CMK (cell line): ENCODE measurements at places on chromosomes 4 and X.
A peak's percentile ranks its signal among the peaks of the same experiment; 100 is the strongest.

DNA sequence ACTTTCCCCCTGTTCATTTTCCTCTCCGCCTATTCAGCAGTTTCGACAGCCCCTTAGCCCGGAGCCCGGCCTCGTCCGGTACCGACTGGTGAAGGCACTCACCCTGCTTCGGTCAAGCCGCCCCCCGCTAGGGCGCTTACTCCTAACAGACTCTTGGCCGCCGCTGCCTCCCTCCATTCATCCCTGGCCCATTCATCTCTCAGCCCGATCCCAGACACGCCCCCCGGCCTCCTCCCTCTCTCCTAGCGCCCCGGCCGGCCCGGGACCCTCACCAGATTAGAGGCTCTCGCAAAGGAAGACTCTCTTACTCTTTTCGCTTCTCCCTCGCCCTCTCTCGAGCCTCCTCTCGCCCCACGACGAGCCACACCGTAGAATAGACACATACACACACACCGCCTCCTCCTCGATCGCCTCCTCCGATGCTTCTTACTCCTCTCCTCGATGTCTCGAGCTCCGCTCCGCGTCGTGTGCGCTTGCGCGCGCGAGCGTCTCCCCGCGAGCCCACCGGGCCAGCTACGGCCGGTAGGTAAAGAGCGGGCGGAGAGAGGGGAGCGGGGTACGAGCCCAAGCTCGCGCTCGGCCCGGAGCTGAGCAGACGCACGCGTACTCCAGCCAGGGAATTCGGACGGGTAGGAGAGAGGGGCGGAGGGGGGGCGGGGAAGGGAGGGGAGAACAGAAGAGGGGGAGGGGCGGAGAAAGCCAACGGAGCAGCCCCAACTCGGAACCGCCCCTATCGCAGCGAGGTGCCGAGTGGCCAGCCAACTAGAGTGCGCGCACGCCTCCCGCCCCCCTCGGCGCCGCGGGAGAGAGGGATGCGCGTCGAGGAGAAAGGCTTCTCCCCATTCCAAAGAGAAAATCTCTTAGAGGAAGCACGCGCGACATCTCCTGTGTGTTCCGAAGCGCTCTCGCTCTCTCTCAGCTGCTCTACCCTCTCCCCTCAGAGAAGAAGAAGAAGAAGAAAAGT is at the start of gene WNK3:
TSS of gene WNK3 (minus strand) at position 633 of the 964 bp plus-strand sequence.
- DNase-seq, result no peak

GRCh38 chr4:155999725-156000124 is 46.1 kb upstream of the CTSO start:
- DNase-seq, result no peak

GRCh38 chrX:139739138-139739537 is 31.2 kb upstream of the MCF2 start:
- no peak for DNase-seq

GRCh38 chrX:150146271-150146896 is 208.1 kb upstream of the EOLA2 start:
- DNase-seq, result no peak

GRCh38 chr4:68062501-68062900 is 67.2 kb downstream of the TMPRSS11F start:
- no peak for DNase-seq

- no peak for DNase-seq
Observed at GRCh38 chr4:168743601-168744000, 246.7 kb downstream of the PALLD start.

GRCh38 chr4:67080046-67080557 is 465.2 kb downstream of the CENPC start:
- no peak for DNase-seq

- DNase-seq, result peak; percentile 14
Observed at GRCh38 chr4:133839326-133839725, 362.3 kb downstream of the PABPC4L start.

DNA sequence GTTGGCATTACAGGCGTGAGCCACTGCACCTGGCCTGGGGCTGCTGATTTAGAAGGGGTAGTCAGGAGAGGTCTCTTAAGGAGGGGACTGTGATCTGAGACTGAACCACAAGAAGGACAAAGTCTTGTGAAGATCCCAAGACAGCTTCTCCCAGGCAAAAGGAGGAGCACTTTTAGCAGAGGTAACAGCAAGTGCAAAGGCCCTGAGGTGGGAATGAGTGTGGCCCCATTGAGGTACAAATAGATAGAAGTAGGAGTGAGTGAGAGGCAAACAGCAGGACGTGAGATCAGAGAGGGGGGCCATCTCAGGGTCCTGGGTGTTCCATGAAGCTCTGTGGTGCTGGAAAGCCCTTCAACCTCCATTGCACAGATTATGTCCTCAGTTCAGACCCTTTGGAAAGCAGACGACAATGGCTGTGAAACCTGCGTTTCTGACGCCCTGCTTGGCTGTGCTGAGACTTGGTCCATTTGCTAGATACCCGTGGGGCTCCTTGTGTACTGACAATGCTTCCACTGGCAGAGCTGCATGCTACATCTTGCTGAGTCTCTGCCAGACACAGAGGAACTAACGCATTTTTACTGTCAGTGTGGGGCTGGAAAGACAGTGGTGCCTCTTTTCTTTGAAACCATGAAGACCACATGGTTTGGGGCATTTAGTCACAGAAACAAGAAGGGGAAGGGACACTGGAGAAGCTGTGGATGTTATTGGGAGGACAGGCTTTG is 1.3 kb upstream of the CCKAR start:
- no peak for DNase-seq

DNA sequence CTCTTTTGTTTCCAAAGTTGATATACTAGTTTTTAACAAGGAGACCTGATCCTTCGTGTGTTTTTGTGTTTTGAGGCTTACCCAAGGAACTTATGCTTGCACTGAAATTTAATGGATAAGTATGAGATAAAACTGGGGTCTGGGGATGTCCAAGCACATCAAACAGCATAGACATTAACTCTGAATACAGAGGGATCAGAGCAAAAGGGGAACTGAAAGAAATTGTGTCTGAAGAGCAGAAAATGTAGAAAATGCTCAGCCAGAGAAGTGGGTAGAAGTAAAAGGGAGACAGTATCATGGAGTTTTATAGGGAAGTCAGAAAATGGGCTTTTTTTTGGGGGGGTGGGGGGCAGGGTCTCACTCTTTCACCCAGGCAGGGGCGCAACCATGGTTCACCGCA is 695.4 kb downstream of the ARAP2 start:
- no peak for DNase-seq

GRCh38 chrX:150152036-150152435 is 211.1 kb upstream of the MAMLD1 start:
- DNase-seq, result no peak

DNA sequence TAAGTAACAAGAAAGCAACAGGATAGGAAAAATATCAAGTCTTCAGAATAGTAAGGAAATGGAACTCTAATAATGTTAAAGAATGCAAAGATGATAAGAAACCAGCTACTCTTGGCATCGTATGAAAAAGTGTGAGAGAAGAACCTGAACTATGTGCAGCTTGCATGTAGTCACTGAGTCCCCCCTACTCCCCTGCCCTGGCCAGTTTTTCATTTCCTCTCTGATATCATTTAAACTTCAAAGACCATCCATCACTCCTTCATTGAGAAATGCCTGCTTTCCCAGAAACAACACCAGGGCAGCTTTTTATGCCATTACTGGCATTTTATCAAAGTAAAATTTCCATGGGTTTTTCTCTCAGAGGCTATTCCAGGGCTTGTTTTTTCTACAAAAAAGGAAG is 28.1 kb downstream of the INPP4B start:
- no peak for DNase-seq

GRCh38 chrX:134172588-134173259 is 64.3 kb upstream of the CCDC160 start:
- no peak for DNase-seq

GRCh38 chr4:103012551-103012950 is 7.0 kb downstream of the SLC9B1 start:
- DNase-seq, result no peak

- peak; percentile 69 for DNase-seq
Observed at GRCh38 chr4:185384930-185385331, 10.8 kb downstream of the LRP2BP start.

DNA sequence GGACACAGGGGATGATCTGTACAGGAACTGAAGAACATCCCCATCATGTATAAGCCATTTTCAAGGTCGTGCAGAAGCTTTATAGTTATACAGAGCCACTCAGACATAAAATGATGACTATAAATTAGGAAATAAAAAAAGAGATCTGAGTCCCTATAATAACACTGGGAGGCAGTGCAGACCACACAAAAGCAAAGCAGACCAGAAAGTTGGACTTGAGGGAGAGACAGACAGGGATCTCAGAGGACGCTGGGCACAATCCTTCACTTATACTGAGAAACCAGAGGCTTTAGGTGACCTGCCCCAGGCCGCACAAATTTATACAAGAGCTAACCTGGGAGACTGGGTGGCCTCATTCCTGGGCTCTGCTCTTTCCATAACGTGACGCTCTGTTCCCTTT is 70.5 kb downstream of the HADH start:
- no peak for DNase-seq

DNA sequence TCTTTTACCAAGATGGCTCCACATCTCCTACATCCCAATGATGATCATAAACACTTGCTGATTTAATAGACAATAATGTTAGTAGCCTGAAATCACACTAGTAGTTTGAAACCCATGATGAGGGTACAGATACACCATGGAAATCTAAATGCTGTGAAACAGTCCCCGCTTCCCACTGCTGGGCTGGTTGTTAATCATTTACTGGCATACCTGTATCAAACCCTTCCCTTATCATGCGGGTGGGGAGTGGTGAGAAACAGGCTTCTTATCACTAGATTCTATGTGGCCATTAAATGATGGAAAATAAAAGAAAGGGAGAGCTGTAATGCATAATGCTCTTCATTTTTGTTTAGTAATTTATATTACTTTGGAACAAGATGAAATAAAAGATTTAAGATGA is 21.9 kb downstream of the MAOA start:
- no peak for DNase-seq

- no peak for DNase-seq
Observed at GRCh38 chrX:131288738-131289511, at the start of gene IGSF1. Gene IGSF1 (minus strand): TSS chrX:131289306. CDS start chrX:131286674, 2,632 bp downstream.

- no peak for DNase-seq
Observed at GRCh38 chrX:65755786-65756185, 88.3 kb downstream of the MSN start.

- DNase-seq, result no peak
Observed at GRCh38 chr4:181611033-181611711, 632.0 kb upstream of the TENM3 start.

- no peak for DNase-seq
Observed at GRCh38 chrX:119481323-119481801, 13.1 kb downstream of the SLC25A5 start.

DNA sequence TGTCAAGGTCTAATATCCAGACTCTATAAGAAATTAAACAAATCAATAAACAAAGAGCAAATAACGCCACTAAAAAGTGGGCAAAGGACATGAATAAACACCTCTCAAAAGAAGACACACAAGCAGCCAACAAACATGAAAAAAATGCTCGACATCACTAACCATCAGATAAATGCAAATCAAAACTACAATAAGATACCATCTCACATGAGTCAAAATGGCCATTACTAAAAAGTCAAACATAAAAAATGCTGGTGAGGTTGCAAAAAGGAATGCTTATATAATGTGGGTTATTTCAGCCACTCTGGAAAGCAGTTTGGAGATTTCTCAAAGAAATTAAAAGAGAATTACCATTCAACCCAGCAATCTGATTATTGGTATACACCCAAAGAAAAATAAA is 481.1 kb downstream of the STPG2 start:
- no peak for DNase-seq

DNA sequence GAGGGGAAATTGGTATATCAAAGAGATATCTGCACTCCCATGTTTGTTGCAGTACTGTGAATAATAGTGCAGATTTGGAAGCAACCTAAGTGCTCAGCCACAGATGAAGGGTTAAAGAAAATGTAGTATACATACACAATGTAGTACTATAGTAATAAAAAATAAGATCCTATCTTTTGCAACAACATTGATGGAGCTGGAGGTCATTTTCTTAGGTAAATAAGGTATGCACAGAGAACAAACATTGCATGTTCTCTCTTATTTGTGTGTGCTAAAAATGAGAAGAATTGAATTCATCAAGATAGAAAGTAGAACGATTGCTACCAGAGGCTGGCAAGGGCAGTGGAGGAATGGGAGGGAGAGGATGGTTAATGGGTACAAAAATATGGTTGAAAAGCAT is 117.9 kb upstream of the TRAM1L1 start:
- no peak for DNase-seq

DNA sequence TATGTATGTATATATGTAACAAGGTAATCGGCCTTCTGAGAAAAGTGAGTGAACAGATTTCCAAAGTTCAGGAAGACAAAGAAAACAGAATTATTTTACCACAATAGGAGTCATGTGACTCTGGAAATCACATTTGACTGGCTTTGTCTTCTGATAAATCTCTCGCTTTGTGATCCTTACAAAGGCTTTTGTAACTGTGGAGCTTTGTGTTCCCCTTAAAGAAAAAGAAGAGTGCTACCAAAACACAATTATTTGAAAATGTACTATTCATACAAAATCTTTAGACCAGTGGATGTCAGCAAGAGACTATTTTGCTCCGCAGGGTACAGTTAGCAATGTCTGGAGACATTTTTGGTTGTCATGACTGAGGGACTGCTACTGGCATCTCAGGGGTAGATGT is 238.8 kb downstream of the LDB2 start:
- no peak for DNase-seq

- DNase-seq, result no peak
Observed at GRCh38 chr4:8446122-8446521, 5.5 kb downstream of the TRMT44 start.

DNA sequence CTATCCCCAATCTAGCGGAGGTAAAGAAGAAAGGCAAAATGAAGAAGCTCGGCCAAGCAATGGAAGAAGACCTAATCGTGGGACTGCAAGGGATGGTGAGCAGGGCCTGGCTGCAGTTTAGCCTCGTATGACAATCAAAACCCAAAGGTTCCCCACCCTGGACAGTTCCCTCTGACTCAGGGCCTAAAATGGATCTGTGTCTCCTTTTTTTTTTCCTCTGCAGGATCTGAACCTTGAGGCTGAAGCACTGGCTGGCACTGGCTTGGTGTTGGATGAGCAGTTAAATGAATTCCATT is 986 bp downstream of the HDAC6 start:
- no peak for DNase-seq

DNA sequence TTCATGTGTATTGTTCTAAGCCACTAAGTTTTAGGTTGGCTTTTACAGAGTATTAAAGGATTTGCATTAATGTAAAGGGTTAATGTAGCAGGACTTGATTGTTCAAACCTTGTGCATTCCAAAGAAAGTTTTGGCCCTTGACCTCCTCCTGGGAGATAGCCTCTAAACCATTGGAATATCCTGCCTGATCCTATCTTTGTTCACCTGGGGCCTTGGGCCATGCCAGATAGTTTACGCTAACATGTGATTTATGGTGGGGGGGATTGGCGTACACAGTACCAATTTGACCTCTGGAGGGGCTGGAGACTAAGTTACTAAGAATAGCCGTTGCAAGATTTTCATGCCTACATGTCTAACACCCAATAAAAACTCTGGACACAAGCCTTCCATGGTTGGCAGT is 1002.7 kb upstream of the PABPC4L start:
- DNase-seq, result no peak

GRCh38 chrX:54980334-54980733 is 13.7 kb downstream of the PFKFB1 start:
- DNase-seq, result no peak
